ENCODE measurements at places on chromosomes 11 and 22.

DNA sequence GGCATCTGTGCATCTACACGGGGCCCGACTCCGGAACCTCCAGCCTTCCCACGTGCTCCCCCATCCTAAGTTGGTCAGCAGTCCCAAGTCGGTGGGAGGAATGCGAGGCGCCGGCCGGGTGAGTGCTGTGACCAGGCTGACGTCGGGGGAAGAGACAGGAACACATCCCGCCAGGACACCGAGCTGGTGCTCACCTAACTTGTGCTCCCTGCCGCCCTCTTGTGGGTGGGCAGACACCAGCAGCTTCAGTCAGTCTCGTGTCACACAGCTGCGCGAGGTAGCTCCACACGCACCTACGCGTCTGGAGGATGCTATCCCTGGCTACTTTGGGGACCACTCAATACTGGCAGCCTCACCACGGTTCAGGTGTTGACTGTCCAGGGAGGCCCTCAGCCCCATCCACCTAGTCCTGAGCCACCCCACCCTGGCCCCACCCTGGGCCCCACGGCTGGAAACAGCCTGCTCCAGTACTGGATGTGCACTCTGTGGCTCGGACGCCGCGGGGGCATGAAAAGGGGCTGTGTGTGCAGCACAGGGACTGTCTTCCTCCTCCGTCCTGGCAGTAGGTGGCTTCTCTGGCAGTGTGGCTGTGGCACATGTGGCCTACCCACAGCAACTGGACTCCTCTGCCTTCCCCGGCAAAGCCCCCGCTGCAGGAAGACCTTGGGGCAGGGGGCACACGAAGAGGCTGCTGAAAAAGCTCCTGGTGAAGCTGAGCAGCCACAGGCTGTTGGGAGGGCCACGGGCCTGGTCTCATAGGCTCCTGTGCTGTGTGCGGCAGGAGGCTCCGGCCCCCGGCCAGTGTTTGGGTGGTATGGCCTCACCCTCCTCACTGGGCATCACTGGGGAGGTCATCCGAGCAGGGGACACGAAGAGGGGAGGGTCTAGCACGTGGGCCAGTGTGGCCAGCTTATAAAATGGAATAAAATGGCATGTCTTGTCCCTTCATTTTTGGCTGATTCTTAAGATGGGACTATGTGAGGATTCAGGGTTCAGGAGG is 11.2 kb upstream of the BID start:
- peaks cover 24% of the 10 kb centered on the region for H3K36me3 ChIP-seq
- no peak overlapping the region for H3K27ac ChIP-seq
- H3K4me1 ChIP-seq, result peaks cover 25% of the 10 kb centered on the region
- no peak overlapping the region for H3K4me3 ChIP-seq
- no peaks in the 10 kb centered on the region for H3K27me3 ChIP-seq
- peak; percentile 76 for DNase-seq

- no peaks in the 10 kb centered on the region for H3K4me1 ChIP-seq
- no peaks in the 10 kb centered on the region for H3K27me3 ChIP-seq
- DNase-seq, result no peak
These were observed 12.1 kb downstream of the SLC37A2 start for GRCh38 chr11:125075242-125075625.

- H3K27ac ChIP-seq, result no peak overlapping the region
- no peaks in the 10 kb centered on the region for H3K36me3 ChIP-seq
- no peaks in the 10 kb centered on the region for H3K4me1 ChIP-seq
- no peak for DNase-seq
These were observed 987 bp upstream of the GRIK4 start for GRCh38 chr11:120510406-120511115.

GRCh38 chr22:24819911-24820461 is 14.0 kb downstream of the SGSM1 start:
- H3K27ac ChIP-seq, result no peak overlapping the region
- no peaks in the 10 kb centered on the region for H3K4me1 ChIP-seq
- H3K36me3 ChIP-seq, result no peaks in the 10 kb centered on the region

DNA sequence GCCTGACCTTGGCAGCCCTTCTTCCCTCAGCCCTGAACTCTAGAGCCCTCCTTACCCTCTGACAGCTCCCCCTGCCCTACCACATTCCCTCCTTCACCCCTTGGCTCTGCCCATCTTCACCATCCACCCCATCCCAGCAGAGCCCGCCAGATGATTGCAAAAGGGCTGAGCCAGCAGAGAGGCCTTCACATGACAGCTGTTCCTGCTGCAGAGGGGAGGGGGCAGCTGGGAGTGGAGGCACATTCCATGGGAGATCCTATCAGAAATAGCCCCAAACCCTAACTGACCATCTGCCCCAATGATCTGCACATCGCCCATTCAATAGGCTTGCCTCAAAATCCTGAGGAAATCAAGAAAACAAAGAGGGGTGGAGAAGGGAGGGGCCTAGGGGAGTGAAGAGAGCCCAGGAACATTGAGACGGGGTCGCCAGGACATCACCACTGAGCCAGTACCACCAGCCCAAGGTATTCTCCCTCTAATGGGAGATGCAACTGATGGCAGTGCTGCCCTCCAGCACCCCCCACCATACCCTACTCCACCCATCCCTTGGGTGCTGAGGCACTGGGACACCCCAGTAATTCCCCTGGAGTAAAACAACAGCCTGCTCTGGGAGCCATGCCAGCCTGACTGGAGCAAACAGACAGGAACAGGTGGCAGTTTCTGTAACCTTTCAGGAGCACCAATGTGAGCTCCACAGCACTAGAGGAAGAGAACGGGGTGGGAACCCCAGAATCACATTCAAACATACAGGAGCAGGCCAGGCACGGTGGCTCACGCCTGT is 8.0 kb upstream of the AHNAK start:
- peak overlapping the region; percentile 92 for H3K27ac ChIP-seq
- DNase-seq, result no peak
- H3K4me3 ChIP-seq, result no peak overlapping the region
- H3K36me3 ChIP-seq, result peaks cover 10% of the 10 kb centered on the region

- H3K4me1 ChIP-seq, result peaks cover 9% of the 10 kb centered on the region
- no peak overlapping the region for H3K27ac ChIP-seq
- no peaks in the 10 kb centered on the region for H3K27me3 ChIP-seq
- H3K4me3 ChIP-seq, result no peak overlapping the region
- no peaks in the 10 kb centered on the region for H3K36me3 ChIP-seq
These were observed 31.6 kb downstream of the DGCR2 start for GRCh38 chr22:19090586-19091127.
